ENCODE measurements at places on chromosomes 7 and 10.

DNA sequence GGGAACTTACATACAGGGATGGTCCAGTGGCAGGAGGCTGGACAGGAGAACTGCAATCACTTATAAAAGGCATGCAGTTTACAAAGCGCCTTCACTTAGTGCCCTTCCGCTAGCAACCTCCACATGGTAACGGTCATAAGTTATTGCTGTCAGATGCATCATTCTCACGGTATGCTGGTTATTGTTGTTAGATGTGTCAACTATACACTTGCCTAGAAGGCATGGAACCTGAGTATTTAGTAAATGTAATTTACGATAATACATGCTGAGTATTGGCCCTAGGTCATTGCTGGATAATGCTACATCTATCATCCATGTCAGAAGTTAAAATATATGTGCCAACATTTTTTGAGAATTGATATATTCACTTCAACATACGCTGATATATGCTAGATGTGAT lies 155.1 kb upstream of the MBL2 start:
- no peak for DNase-seq

DNA sequence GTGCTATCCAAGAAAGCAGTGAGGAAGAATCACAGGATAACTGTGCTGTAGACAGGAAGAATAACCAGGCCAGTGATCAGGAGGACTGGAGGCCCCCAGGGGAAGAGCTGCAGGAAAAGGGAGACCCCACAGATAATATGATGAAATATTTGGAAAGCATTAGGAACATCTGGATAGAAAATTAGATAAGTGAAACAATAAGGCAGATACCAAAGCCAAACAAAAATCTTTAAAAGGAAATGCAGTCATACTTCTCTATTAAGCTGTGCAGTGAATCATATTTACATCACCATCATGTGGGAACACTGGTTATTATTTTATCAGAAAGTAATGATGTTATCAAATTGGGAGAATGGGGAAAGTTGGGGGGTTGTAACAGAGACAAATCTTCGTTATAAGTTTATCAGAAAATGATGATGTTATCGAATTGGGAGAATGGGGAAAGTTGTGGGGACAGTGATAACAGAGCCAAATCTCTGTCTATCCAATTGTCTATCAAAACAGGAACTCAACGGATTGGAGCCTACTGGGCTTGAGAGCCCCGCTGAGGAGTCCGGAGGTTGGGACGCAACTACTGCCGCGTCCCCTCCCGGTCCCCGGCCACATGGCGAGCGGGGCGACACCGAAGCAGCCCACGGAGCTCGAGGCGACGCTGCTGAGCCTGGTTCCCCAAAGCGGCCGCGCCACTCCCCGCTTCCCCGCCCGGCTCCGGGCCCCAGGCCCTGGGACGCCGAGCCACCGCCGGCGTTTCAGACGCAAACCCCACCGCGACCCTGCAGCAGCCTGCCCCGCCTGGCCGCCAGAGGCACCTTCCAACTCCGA lies 14.0 kb upstream of the RALA start:
- DNase-seq = no peak

- no peak for DNase-seq
Observed at GRCh38 chr7:19623676-19624075, 85.2 kb downstream of the POLR1F start.

- DNase-seq = no peak
Observed at GRCh38 chr10:29344073-29344820, 55.4 kb downstream of the LYZL1 start.

DNA sequence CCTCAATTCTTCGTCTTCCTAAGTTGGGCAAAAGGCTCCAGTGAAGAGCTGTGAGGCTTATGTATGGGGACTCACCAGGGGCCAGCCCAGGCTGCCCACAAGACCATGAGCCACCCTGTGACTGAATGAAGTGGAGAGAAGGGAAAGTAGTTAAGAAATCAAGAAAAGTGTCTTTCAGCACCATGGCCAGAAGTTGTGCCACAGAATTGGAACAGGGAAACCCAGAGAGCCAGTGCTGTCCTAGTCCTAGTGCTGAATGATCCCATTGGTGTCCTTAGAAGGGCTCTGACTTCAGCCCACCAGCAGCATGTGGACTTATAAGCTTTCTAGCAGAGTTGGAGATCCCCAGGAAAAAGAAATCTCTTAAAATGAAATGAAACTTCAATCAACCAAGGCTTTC lies 37.0 kb upstream of the CCSER2 start:
- DNase-seq = no peak

DNA sequence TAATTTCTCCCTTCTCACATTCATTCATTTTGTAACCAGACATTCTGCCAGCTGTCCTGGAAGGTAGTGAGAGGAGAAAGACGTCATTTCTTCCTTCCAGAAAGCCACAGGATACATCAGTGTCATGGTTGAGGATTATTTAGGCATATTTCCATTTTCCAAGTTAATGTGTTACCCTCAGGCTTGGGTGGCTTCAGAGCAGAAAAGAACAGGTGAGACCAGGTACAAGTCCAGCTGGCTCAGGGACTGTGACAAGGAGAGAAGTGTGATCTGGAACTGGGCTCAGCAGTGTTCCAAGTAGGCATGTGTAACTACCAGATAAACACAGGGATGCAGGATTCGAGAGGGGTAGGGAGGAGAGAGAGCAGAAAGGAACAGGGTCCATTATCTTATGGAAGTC lies 386.9 kb downstream of the GALNT17 start:
- DNase-seq = no peak

- no peak for DNase-seq
Observed at GRCh38 chr7:147756300-147756699, 834.3 kb upstream of the C7orf33 start.

GRCh38 chr7:148939128-148939755 lies 55.2 kb upstream of the EZH2 start:
- DNase-seq = no peak

Data from effector CD8-positive, alpha-beta T cell (primary cell).